ENCODE measurements at places on chromosomes 2 and 18.
A peak's percentile ranks its signal among the peaks of the same experiment; 100 is the strongest.

DNA sequence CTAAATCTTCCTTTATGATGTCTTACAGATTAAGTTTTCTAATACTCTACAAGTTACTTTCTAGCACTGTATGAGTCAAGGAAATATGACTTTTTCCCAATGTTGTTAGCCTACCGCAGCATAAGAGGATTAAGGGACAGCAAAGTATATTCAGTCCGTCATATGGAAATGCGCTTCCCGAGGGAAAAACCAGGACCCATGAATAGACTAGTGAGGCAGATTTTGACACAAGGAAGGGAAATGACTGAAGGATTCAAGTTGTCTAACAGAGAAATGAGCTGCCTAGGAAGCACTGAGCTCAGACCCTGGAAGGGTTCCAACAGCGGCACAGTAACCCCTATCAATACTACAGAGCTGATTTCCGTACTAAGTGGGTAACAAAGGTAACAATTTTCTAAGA, 12.0 kb downstream of the SEPTIN10 start:
- no peak for DNase-seq

GRCh38 chr2:156526950-156527636, 90.9 kb downstream of the GPD2 start:
- no peak for DNase-seq

DNA sequence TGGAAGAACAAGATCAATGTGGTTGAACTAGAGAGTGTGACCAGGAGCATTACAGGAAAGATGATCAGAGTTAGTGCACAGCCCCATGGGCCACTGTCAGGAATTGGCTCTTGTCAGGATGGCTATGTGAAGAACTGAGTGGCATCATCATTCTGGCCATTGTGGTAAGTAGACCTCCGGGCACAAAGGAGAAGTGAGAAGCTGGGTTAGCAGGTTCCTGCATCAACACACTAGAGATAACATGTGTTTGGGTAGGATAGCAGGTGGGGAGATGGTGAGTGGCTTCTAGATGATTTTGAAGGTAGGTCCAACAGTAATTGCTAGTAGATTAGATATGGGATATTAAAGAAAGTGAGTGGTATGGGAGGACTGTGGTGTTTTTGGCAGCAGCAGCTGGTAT, 408.2 kb downstream of the TSN start:
- no peak for DNase-seq

GRCh38 chr2:135050684-135051083, 1.4 kb upstream of the RAB3GAP1 start:
- no peak for DNase-seq

GRCh38 chr2:118272391-118272790, 184.1 kb downstream of the INSIG2 start:
- no peak for DNase-seq

DNA sequence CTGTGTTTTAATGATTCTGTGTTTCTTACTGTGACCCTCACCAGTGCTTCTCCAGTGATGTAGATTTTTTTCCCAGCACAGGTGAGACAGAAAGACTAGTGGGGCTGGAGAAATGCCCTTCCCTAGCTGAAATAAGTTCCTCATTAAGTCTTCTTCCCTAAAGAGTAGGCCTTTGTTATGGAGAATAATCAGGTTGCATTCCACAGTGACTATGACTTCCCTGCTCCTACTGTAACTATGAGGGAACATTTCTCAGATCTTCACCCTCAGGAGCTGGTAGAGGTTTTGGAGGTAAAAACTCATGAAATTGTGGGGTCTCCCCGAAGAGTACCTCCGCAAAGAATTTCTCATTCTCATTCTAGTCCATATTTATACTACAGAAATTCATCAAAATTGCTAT, 286.2 kb downstream of the GRB14 start:
- no peak for DNase-seq

GRCh38 chr18:37243741-37244140, 321.9 kb downstream of the CELF4 start:
- no peak for DNase-seq

GRCh38 chr2:65349863-65350262, 82.5 kb downstream of the SPRED2 start:
- no peak for DNase-seq

DNA sequence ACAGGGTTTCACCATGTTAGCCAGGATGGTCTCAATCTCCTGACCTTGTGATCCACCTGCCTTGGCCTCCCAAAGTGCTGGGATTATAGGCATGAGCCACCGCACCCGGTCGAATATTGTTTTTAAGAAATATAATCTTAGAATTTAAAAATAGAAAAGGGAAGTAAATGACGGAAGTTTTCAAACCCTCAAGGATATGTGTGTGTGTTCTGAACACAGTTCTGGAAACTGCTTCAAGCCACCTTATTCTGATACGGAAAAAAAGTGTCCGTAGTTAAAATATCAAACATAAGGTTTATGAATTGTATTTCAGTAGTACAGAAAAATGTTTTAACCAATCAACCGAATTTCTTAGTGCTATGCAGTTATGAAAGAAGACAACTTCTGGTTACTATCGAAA, 115.9 kb downstream of the UPP2 start:
- peak; percentile 9 for DNase-seq

- DNase-seq = peak; percentile 38
Observed at GRCh38 chr2:201237486-201238123, 22.7 kb upstream of the CASP8 start.

GRCh38 chr2:26054598-26055348, 20.9 kb downstream of the RAB10 start:
- no peak for DNase-seq

- no peak for DNase-seq
Observed at GRCh38 chr2:237509151-237509550, 22.1 kb downstream of the MLPH start.

DNA sequence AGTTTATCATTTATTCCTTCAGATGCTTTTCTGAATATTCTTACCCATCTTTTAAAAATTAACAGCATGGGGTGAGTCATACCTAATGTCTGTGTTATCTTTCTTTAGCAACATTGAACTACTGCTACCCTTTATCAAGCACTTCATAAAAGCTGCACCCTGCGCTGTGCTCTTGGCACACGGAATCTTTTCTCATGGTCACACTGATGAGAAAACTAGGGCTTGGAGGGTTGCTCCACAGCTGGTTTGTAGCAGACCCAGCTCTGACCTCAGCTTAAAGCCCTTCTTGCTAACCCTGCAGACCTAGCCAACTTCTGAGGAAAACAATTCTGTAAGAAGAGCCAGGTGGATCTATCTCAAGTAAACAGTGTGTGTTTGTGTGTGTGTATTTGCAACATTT, 106.3 kb downstream of the RNF144A start:
- no peak for DNase-seq

DNA sequence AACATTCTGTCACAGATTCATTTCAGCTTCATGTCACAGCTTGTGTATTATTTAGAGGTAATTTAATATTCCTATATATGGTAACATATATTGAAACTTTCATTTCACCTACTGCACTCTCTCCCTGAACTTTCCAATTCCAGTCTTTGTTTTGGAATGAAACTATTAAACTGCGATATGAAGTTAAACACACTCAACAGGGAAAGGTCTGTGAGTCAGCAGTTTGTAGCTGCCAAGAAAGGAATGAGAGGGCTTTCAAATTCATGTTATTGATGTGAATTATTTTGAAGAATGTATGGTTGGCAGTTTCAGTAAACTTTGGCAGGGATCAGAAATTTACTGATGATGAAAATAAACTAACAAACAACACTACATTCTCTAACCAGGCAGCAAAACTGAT, 148.3 kb downstream of the HNMT start:
- DNase-seq = no peak

DNA sequence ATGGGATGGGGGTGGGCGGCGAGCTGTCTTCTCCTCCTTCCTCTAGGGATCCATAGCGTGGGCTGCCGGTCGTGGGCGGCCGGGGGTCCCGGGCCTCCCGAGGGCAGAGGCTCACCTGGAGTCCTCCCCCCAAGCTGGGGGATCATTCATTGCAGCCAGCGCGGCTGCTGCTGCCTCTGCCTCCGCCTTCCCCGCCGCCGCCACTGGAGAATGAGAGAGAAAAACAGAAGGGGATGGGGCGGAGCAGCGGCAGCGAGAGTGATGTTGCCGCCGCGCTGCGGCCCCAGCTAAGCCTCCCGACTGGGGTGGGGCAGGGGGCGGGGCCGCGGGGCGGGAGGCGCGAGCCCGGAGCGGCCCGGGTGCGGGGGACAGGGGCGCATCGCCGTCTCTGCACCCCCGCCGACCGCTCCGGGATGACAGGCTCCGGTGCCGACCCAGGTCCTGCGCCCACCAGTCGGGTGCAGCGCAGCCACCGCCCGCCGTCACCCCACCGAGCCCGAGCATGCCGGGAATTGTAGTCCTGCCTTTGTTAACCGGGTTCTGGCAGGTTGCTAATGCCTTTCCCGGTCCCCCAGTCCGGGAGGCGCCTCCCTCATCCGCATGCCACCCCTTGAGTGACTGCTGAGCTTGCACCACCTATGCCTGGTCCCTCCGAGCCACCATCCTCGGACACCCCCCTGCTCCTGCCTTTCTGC, at the start of gene KIF3C:
KIF3C (minus strand) TSS at position 225 of the 695 bp plus-strand sequence. CDS start 580 bp downstream, outside the sequence.
- DNase-seq = peak; percentile 53

- no peak for DNase-seq
Observed at GRCh38 chr2:11038641-11039040, 116.6 kb upstream of the SLC66A3 start.

DNA sequence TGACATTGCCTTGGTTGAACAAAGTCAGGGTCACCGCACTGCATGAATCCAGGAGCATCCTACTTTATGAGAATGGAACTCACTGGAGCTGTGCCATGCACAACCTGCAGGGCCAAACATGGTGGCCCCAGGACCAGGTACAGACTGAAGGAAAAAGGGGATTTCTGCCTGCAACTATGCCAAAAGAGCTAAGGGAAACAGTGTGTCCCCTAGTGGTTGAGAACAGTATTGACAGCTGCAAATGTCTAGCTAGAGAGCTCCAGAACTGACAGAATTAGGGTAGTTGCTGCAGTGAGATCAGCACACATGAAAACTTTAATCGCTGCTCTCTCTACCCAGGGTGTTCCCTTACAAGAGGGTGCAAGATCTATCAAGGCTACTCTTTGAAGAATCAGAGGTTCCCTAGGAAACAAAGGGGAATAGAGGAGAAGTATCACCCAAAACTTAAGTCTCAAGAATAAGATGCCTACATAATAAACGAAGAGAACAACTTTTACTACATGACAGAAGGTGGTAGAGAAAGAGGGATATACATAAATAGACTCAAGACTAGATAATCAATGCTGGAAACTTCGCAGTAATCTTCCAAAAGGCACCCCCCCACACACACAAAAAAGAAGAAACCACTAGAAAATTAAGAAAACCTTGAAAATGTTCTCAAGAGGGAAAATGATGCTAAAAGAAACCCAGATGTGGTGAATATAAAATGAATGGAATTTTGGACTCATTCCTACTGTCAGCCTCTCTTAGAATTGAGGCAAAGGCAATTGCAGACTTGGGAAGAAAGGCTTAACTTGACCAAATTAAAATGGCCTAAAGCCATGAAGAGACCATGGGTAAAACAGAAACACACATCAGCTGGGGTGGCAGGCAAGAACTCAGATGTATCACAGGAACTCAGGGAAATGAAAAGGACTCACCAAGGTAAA, 43.6 kb upstream of the IHH start:
- peak; percentile 31 for DNase-seq

DNA sequence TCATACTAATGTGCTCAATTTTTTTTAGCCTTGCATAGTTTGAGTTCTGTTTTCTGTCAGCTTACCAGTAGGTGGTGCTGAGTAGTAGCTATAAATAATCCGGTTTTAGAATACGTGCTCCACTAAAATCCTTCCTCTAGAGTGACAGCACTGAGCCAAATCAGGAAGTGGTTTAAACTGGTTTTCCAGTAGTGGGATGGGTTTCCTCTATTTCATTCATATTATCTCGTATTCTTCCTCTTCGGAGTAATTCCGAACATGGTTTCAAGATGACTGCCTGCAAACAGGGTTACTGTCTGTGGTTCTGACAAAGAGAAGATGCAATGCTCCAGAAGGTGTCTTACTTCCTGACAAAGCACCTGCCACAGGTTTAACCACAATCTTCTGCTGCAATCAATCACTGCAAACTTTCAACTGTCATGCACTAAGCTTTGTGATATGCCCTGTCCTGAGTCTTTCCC, 496.9 kb upstream of the VRK2 start:
- DNase-seq = peak; percentile 62

DNA sequence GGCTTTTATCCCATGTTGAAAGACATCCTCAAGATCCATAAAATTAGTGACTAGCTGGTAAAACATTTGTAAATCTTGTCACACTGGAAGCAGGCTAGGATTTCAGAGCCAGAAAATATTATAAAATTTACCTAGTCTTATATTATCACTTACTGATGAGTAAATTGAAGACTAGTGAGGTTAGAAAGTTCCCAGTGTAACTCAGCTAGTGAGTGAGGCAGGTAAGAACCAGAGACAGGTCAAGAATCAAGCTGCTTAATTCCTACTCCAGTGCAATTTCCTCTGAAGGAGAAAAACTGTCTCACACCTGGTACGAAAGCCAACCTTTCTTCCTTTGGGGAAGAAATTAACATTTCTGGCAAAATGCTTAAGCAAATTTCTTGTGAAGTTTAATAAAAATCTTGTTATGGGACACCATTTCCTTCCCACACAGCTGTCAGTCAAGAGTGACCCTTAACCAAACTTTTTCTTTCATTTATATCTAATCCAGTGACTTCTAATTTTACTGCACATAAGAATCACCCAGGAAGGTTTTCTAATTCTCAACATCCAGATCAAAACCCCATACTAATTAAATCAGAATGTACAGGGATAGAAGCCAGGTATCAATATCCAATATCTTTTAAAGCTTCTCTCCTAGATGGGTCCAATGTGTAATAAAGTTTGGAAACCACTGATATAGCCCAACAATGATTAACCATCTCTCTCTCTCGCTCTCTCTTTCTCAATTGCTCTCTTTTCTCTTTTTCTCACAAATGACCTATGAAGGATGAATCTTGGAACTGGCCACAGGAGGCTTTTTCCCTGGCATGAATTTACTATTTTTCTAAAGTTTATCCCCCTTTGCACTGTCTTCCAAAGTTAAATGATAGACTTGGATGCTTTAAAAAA, 264.3 kb upstream of the SLC39A10 start:
- DNase-seq = no peak

DNA sequence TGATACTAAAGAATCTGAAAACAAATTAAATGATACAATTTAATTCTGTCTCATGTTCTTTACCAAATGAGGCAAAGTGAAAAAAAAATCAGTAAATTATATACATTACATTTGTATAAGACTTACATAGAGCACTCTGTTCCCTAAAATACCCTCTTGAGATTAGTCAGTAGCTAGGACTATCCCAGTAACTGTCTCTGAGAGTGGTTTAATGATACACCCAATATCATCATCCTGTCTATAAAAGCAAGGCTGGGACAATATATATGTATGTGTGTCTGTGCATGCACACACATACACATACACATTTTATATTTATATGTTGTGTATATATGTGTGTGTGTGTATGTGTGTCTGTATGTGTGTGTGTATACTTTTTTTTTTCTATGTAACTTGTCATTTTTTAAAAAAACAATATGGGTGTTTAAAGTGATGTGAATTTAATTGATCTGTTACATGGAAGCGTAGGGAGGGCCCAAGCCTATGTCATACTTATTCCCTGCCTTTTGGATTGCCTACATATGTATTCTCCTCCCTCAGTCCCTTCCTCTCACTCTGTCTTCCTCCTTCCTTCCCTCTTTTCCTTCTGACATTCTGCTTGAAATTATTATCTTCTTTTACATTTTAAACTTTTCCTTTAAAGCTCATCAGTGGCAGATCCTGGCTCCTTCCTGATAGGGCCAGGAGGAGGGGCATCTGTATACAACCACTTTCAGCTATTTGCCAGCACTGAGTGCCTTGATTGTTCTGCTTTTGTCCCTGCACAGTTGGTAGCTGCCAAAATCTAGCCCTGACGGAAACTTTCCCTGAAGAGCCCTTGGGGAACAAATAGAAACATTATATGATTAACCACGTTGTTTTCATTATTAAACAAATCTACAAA, 6.8 kb downstream of the ASXL3 start:
- no peak for DNase-seq
